Thoracic aorta endothelial cell (primary cell): ENCODE measurements at places on chromosomes 6 and 20. TPM values are rescaled to one million over a fixed set of nuclear protein-coding genes. Genes with fewer than 3 reads are reported as not detected.

Gene STMND1
- not detected in 2 replicates for total RNA-seq

Gene GID8
- 34.0 and 37.6 TPM in 2 replicates for total RNA-seq

Gene HLA-DPB1
- 14.5 and 20.8 TPM in 2 replicates for total RNA-seq

Gene TMEM170B
- 9.6 and 11.0 TPM in 2 replicates for total RNA-seq

Gene MROH8
- 1.5 and 1.9 TPM in 2 replicates for total RNA-seq

Gene HLA-DMA
- 0.57 and 0.93 TPM in 2 replicates for total RNA-seq

Gene FAM120B
- total RNA-seq: 19.7 and 23.1 TPM in 2 replicates

Gene PSORS1C2
- not detected in 2 replicates for total RNA-seq

Gene HTR1E
- not detected in 2 replicates for total RNA-seq

Gene DPPA5
- not detected in 2 replicates for total RNA-seq

Gene SLC12A5
- under 0.01 and 0.22 TPM in 2 replicates for total RNA-seq

Gene BPIFB2
- not detected in 2 replicates for total RNA-seq

Gene ZC3H12D
- total RNA-seq: 0.14 TPM in 1 of 2 replicates, not detected in the other

Gene CAP2
- 4.5 and 9.4 TPM in 2 replicates for total RNA-seq

Gene GHRH
- not detected in 2 replicates for total RNA-seq

Gene SYCP2
- total RNA-seq: 0.50 and 0.80 TPM in 2 replicates

Gene CDH4
- 0.40 and 5.7 TPM in 2 replicates for total RNA-seq

Gene LHFPL5
- not detected in 2 replicates for total RNA-seq
